Spleen (tissue), 13 donors: ENCODE measurements at places on chromosomes 5 and 9. TPM values are rescaled to one million over a fixed set of nuclear protein-coding genes. Genes with fewer than 3 reads are reported as not detected.

Gene TTC1
- total RNA-seq: 37.0 TPM

Gene HK3
- 206 TPM for total RNA-seq

Gene NME5
- total RNA-seq: not detected

Gene SLC34A3
- not detected for total RNA-seq

Gene C9orf153
- 1.9 TPM for total RNA-seq

- DNase-seq: peak; percentile 88
- H3K4me1 ChIP-seq: peaks cover 5% of the 10 kb centered on the region
- H3K4me3 ChIP-seq: peak overlapping the region; percentile 54
- peak overlapping the region; percentile 84 for H3K27ac ChIP-seq
- no peaks in the 10 kb centered on the region for H3K27me3 ChIP-seq
- H3K36me3 ChIP-seq: peaks cover 18% of the 10 kb centered on the region
These were observed 13.7 kb downstream of the SYK start for GRCh38 chr9:90815183-90815943.

DNA sequence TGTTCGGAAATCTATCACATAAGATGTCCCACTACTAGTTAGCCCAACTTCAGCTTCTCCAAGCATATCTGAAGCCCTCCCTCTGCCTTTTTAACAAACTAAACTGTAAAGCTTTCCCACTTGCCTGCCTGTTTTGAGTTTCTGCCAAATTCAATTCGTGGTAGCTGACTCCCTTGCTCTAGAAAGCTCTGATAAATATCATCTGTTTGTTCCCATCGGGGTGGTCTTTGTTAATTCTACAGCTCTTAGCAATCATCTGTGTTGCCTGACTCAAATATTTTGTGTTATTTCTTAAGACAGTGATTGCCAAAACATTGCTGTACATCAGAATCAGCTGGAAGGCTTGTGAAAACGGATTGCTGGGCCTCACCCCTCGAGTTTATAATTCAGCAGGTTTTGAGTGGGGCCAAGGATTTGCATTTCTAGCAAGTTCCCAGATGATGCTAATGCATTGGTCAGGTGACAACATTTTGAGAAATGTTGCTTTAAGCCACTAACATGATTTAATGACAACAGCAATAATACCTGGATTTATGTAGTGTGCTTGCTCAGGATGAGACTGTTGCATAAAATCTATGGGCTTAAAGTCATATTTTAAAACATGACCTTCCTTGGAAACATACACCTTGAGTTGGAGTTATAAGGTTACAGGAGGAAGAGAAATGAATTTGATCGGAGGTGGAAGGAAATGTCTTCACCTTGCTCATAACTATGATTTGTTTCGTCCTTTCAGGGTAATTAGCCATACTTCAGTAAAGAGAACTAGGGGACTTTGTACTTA lies 631.9 kb downstream of the PSAT1 start:
- no peak overlapping the region for H3K4me3 ChIP-seq
- no peak overlapping the region for H3K27ac ChIP-seq
- DNase-seq: no peak
- H3K4me1 ChIP-seq: no peaks in the 10 kb centered on the region

GRCh38 chr9:112570671-112571167 lies 84.1 kb downstream of the KIAA1958 start:
- no peak overlapping the region for H3K27ac ChIP-seq
- H3K36me3 ChIP-seq: peaks cover 9% of the 10 kb centered on the region
- no peak overlapping the region for H3K4me3 ChIP-seq
- no peak for DNase-seq
- H3K27me3 ChIP-seq: no peaks in the 10 kb centered on the region

- no peak overlapping the region for H3K27ac ChIP-seq
- H3K4me1 ChIP-seq: no peaks in the 10 kb centered on the region
- no peaks in the 10 kb centered on the region for H3K27me3 ChIP-seq
- no peak for DNase-seq
- H3K36me3 ChIP-seq: peaks cover 22% of the 10 kb centered on the region
These were observed 8.9 kb downstream of the PLK2 start for GRCh38 chr5:58450811-58451629.

- no peaks in the 10 kb centered on the region for H3K36me3 ChIP-seq
- no peaks in the 10 kb centered on the region for H3K4me1 ChIP-seq
- no peaks in the 10 kb centered on the region for H3K27me3 ChIP-seq
- H3K4me3 ChIP-seq: no peak overlapping the region
- no peak overlapping the region for H3K27ac ChIP-seq
- no peak for DNase-seq
These were observed 483.4 kb downstream of the PLK2 start for GRCh38 chr5:57976506-57976905.

DNA sequence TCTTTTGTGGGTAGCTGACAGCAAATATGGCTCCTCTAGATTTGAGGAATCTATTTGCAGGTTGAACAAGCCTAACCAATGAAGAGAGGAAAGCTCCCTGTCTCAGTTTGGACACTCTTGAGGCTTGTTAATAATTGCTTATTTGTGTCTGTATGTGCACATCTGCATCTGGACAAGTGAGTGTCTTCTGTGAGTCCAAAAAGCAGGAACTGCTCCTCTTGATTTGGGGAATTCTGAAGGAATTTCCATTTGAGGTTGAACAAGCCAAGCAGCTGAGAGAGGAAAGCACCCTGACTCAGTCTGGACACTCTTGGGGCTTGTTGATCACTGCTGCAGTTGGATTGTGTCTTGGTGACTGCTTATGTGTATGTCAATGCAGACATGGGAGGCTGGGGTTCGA lies 211.6 kb downstream of the DTWD2 start:
- no peak overlapping the region for H3K4me3 ChIP-seq
- H3K4me1 ChIP-seq: no peaks in the 10 kb centered on the region
- no peak overlapping the region for H3K27ac ChIP-seq
- H3K36me3 ChIP-seq: no peaks in the 10 kb centered on the region
- no peaks in the 10 kb centered on the region for H3K27me3 ChIP-seq

DNA sequence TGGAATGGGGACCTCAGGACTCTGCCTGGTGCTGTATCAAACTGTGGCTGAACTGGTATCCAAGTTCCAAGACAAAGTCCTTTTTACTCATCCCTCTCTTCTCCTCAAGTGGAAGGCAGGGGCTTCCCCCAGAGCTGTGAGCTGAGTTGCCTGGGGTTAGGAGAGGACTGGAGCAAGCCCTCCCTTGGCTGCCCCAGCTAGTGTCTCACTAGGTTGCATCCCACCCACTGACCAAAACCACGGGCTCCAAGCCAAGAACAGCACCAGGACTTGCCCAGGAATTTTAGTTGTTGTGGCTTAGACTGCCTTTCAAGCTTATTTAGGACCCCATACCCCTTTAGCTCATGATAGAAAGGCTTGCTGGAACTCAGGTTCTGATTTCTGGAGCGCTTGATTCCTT lies 158.7 kb upstream of the TNC start:
- no peaks in the 10 kb centered on the region for H3K36me3 ChIP-seq
- H3K27me3 ChIP-seq: no peaks in the 10 kb centered on the region
- H3K4me1 ChIP-seq: no peaks in the 10 kb centered on the region
- DNase-seq: no peak

- no peaks in the 10 kb centered on the region for H3K4me1 ChIP-seq
- H3K27me3 ChIP-seq: no peaks in the 10 kb centered on the region
These were observed 42.4 kb downstream of the ALDH7A1 start for GRCh38 chr5:126552614-126553013.

GRCh38 chr9:78210841-78211301 lies 25.0 kb upstream of the CEP78 start:
- H3K4me3 ChIP-seq: no peak overlapping the region
- no peak for DNase-seq
- no peak overlapping the region for H3K27ac ChIP-seq
- no peaks in the 10 kb centered on the region for H3K27me3 ChIP-seq

DNA sequence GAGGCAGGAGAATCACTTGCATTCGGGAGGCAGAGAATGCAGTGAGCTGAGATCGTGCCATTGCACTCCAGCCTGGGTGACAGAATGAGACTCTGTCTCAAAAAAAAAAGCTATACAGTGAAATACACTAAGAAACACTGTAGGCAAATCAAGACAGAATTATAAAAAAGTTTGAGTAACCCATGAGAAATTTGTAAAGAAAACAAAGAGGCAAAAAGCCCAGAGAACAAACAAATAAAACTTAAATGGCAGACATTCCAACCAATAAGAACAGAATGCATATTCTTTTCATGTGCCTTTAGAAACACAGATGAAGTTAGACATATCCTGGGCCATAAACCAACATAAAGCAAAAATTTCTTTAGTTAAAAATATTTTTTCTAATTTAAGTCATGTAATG lies 30.6 kb downstream of the ZNF169 start:
- H3K27ac ChIP-seq: no peak overlapping the region
- no peak for DNase-seq
- H3K4me1 ChIP-seq: no peaks in the 10 kb centered on the region
- no peak overlapping the region for H3K4me3 ChIP-seq

GRCh38 chr5:88390096-88390441 lies 121.4 kb upstream of the TMEM161B start:
- H3K4me1 ChIP-seq: no peaks in the 10 kb centered on the region
- DNase-seq: no peak
- H3K4me3 ChIP-seq: no peak overlapping the region
- H3K27me3 ChIP-seq: peaks cover 31% of the 10 kb centered on the region
- H3K27ac ChIP-seq: no peak overlapping the region
- H3K36me3 ChIP-seq: no peaks in the 10 kb centered on the region

- H3K27me3 ChIP-seq: no peaks in the 10 kb centered on the region
- DNase-seq: no peak
- H3K27ac ChIP-seq: no peak overlapping the region
- no peak overlapping the region for H3K4me3 ChIP-seq
These were observed 61.7 kb downstream of the MRPL36 start for GRCh38 chr5:1737790-1738405.

DNA sequence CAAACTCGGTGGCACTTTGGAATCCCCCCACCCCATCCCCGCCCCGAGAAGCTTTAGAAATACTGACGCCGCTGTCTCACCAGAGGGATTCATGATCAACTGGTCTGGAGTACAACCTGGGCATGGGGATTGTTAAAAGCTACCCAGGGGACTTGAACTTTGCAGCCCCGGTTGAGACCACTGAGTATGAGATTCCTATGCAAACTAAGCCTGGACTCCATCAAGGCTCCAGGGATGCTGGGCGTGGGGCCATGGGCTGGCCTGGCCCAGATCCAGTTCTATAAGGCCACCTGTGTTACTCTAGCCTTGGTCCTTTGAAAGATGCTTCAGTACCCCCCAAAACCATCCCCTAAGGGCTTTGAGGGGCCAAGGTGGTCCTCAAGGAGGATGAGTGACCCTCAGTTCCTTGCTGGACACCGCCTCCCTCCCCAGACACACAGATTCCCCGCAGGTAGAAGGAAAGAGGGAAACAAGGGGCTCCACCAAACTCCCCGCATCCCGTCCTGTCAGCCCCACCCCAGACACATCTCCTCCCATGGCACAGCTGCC lies 68.5 kb downstream of the MRPL36 start:
- peaks cover 24% of the 10 kb centered on the region for H3K27me3 ChIP-seq
- no peaks in the 10 kb centered on the region for H3K36me3 ChIP-seq
- DNase-seq: peak; percentile 53
- no peak overlapping the region for H3K4me3 ChIP-seq
- no peaks in the 10 kb centered on the region for H3K4me1 ChIP-seq
- no peak overlapping the region for H3K27ac ChIP-seq

DNA sequence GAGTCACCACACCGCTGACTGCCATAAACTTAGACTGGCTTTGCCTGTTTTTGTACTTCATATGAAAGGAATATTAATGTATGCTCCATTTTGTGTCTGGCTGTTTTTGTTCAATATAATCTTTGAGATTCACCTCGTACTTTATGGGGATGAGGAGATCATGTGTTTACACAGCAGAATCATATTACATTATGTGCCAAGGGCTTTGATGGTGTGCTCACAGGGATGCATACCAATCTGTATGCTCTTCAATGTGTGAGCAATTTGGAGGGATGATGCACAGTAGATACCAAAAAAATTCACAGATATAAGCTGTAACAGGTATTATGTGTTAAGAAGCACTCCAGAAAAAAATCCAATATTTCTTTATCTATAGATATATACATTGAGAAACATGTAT lies 113.7 kb downstream of the GABRB2 start:
- no peak overlapping the region for H3K4me3 ChIP-seq
- H3K27ac ChIP-seq: no peak overlapping the region
- no peaks in the 10 kb centered on the region for H3K4me1 ChIP-seq
- H3K27me3 ChIP-seq: no peaks in the 10 kb centered on the region

DNA sequence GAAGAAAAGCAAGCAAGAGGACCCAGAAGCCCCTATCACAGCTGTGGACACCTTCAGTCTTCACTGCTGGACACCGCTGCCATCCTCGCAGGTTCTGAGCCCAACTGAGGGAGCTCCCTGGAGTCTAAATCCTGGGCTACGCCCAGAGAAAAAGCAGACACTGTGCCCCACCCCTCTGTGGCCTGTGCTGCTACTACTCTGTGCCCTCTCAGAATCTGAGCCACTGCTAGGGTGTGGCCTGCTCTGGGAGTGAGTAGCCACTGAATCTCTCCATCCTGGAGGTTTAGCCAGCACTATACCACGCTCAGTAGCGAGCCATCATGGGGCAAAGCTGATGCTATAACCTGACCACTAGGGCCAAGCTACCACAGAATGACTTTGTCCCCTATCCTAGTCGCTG lies 338.2 kb downstream of the NPR3 start:
- no peaks in the 10 kb centered on the region for H3K36me3 ChIP-seq
- H3K4me3 ChIP-seq: no peak overlapping the region
- no peaks in the 10 kb centered on the region for H3K27me3 ChIP-seq
- DNase-seq: no peak
- no peak overlapping the region for H3K27ac ChIP-seq
- H3K4me1 ChIP-seq: no peaks in the 10 kb centered on the region
